ENCODE measurements at places on chromosomes 4 and X. TPM values are rescaled to one million over a fixed set of nuclear protein-coding genes. Genes with fewer than 3 reads are reported as not detected.

The ATP8A1 gene
- total RNA-seq, result 4.0 TPM

The GABRA4 gene
- not detected for total RNA-seq

The GPR119 gene
- not detected for total RNA-seq

The PTPN13 gene
- 0.27 TPM for total RNA-seq

The BBS12 gene
- total RNA-seq, result 1.9 TPM

The EDA2R gene
- total RNA-seq, result 1.9 TPM

The CFAP97 gene
- 25.9 TPM for total RNA-seq

The F9 gene
- total RNA-seq, result not detected

The PNPLA4 gene
- total RNA-seq, result 5.7 TPM

The RAB40AL gene
- total RNA-seq, result not detected

The SYNPO2 gene
- 0.30 TPM for total RNA-seq

The DRD5 gene
- not detected for total RNA-seq

The RNF128 gene
- total RNA-seq, result not detected

The TLR1 gene
- 1.3 TPM for total RNA-seq

The SSX1 gene
- total RNA-seq, result not detected

The TMEM31 gene
- total RNA-seq, result not detected

The UPF3B gene
- 1.7 TPM for total RNA-seq

The EPHA5 gene
- not detected for total RNA-seq

The SLC26A1 gene
- total RNA-seq, result 0.33 TPM

The RGN gene
- 0.20 TPM for total RNA-seq

The TMEM154 gene
- total RNA-seq, result 13.3 TPM

The F8A3 gene
- 5.9 TPM for total RNA-seq

The ARAF gene
- total RNA-seq, result 40.9 TPM

The PSAPL1 gene
- total RNA-seq, result not detected

The FAM9C gene
- total RNA-seq, result not detected

The SLC49A3 gene
- 9.4 TPM for total RNA-seq

The NUP62CL gene
- not detected for total RNA-seq

The ANAPC4 gene
- total RNA-seq, result 12.1 TPM

The TBC1D19 gene
- total RNA-seq, result 8.0 TPM

The ASB9 gene
- 27.0 TPM for total RNA-seq

The UGT2B15 gene
- total RNA-seq, result not detected

The PDE5A gene
- 0.98 TPM for total RNA-seq

The BEX2 gene
- total RNA-seq, result 0.73 TPM

The ENPEP gene
- total RNA-seq, result not detected

The TDO2 gene
- not detected for total RNA-seq

The ETDA gene
- not detected for total RNA-seq
